ENCODE measurements at places on chromosomes 5 and 9.

- no peak for DNase-seq
These were observed 672 bp downstream of the MSANTD3 start for GRCh38 chr9:100427366-100428263.

- DNase-seq = no peak
These were observed 207.3 kb downstream of the PARP8 start for GRCh38 chr5:50873595-50874277.

GRCh38 chr5:133109655-133110483 lies 58.1 kb downstream of the HSPA4 start:
- DNase-seq = no peak

- DNase-seq = no peak
These were observed 1129.2 kb downstream of the DTWD2 start for GRCh38 chr5:117859176-117859575.

DNA sequence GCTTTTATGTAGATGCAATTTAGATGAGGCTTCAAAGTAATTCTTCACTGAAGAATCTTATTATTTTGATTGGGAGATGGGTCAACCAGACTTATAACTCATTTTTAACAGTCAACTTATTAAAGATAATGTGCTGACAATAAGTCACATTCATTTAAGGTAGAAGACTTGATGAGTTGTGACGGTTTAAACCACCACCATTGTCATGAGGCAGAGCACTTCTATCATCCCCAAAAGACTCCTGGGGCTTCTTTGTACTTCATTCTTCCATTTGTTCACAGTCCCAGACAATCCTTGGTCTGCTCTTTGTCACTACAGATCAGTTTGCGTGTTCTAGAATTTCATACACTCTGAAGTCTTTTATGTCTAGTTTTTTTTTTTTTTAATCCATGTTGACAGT lies 346.1 kb downstream of the RASEF start:
- DNase-seq = no peak

GRCh38 chr5:97838214-97838613 lies 655.2 kb upstream of the RIOK2 start:
- DNase-seq = no peak

DNA sequence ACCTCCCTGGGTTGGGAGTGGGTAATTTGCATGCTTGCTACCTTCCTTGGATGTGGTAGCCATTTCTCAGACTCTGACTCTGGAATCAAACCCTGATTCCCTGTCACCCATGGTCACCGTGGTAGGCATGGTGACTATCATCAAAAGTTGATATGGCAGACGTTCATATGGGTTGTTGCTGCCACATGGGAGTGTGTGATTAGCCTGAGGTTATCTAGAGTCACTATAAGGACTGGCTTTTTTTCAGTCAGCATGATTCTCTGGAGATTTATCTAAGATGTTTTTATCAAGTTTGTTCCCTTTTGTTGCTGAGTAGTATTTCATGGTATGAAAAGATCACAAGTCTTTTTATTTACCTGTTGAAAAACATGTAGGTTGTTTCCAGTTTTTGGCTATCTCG lies 7.0 kb downstream of the RCL1 start:
- DNase-seq = no peak

DNA sequence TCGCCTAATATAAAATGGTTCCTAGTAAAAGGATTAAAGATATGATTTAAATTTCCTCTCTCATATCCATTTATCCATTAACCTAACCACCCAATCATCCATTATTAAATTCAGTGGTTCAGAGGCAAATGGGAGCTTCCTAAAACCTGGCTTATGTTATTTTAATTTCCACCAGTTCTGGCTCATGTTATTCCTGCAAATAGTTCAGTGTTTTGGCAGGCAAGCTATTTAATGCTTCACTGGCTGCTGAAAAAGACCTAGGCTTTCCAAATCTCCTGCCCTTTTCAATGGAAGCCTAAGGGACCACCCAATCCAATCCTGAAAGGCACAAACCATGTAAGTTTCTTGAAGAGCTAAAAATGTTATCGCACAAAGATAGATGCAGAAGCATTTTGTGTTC lies 52.3 kb downstream of the POC5 start:
- no peak for DNase-seq

GRCh38 chr5:155628346-155628745 lies 614.8 kb downstream of the KIF4B start:
- no peak for DNase-seq

DNA sequence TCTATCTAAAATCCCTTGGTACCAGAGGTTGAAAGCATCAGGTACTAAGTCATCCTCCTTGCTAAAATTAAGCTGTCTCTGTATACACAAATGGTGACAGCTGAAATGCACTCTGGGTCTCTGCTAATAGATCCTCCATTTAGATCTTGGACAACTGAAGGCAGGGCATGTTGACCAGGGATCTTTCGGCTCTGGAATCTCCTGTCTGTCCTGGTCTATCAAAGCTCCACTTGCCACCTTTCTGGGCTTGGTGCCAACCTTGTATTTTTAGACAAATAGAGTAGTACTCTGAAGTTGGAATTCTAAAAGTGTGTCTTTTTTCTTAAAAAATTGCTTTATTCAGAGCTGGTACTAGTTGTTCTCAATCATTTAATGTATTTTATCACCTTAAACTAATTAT lies 135.2 kb upstream of the HMHB1 start:
- DNase-seq = no peak

GRCh38 chr5:169091396-169091980 lies 209.5 kb downstream of the SLIT3 start:
- no peak for DNase-seq

- peak; percentile 1 for DNase-seq
These were observed 32.3 kb downstream of the PRRX2 start for GRCh38 chr9:129697656-129698253.

GRCh38 chr5:35182910-35183535 lies 47.3 kb downstream of the PRLR start:
- no peak for DNase-seq

DNA sequence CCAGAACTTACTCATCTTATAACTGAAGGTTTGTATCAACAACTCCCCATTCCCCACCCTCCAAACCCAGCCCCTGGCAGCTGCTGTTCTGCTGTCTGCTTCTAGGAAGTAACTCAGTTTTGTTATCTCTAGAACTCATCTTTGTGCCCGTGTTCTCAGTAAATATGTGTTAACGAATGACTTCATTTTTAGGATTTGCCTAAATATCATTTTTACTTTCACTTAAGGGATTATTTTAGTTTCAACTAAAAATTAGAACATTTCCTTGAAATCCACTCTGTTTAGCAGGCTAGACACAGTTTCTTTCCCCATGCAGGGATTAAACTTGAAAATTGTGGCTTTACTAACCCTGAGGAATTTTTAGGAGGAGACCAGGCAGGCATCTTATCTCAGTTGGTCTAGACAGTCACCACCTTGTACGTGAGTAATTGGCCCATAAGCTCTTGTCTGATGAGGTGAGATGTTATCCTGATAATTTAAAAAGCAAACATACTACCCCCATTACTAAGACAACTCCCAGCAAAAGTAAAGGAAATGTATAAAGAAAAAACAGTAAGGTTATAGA lies 68.2 kb upstream of the TNFAIP8 start:
- DNase-seq = no peak

GRCh38 chr5:94693043-94693822 lies 74.8 kb downstream of the SLF1 start:
- DNase-seq = no peak

- no peak for DNase-seq
These were observed 772.3 kb downstream of the MAT2B start for GRCh38 chr5:164277720-164278119.

- DNase-seq = no peak
These were observed 251.8 kb upstream of the RASA1 start for GRCh38 chr5:87015901-87016300.

DNA sequence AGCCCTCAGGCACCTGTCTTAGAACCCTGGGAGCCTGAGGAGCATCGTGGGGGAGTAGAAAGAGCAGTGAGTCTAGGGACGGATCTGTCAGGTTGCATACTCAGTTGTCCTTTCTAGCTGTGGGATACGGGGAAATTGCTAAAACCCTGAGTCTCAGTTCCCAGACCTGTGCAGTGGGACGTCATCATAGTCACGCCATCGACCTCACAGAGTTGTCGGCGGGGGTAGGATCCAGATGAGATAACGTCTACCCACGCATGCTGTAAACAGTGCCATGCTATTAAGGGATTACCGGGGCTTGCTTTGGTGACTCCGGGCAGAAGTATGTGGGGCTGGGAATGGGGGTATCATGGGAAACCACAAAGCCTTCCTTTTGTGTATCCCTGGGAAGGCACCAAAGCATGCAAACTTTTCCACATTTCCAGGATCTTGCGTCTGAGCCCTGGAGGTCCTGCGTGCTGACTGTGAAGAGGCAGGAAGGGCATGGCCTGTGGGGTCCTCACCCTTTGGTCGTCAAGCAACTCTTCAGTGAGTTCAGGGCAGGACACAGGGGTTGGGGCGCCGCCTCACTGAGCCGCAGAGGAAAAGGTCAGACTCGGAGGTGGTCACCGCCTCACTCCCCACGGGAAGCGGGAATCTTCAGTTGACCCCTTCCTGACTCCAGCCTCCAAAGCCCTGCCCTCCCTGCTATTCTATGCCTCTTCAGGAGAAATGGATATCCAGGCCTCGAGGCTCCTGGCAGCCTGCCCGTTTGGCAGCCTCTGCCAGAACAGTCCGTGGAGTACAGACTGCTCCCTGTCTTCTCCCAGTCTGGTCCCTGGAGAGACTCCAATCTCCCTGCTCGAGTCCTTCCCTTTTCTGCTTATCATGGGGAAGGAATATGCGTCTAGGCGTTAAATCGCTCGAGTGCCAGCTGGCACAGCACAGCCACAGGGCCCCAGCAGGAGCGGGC lies 186.8 kb upstream of the KLF9 start:
- DNase-seq = no peak

GRCh38 chr9:68947842-68948569 lies 65.9 kb downstream of the PRKACG start:
- DNase-seq = no peak

DNA sequence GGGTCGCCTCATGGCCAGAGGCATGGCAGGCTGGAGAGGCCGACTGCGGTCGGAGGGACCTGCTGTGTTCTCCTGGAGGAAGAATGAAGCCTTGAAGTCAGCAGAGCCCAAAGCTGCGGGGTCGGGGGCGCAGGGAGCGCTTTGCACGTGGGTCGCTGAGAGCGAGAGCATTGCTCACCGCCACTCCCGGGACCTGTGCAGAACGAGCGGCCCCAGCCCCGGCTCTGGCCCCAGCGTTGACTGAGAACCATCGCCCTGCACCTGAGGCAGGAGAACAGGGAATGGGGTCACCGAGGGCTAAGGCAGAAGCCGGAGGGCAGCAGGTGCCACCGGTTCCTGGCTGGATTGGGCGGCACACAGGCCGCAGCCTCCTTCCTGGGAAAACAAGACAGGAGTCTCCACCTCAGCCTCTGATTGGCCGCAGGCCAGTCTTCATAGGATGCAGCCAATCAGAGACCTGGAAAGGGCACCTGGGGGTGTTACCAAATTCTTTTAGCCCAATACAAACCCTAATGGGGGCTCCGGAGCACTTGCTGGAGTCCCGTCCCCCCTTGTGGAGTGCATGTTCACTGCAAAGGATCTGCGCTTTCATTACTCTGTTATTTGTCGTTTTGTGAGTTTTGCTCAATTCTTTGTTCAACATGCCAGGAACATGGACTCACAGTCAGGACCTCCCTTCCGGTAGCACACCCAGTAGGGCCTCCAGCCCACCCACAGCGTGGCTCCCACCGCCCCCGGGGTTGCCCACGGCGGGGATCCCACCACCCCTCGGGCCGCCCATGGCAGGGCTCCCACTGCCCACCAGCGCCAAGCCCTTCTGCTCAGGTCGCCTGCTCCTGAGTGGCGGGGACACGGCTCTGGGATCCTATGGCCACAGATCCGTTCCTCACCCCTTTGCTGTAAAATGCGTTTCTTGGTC lies 24.7 kb upstream of the SLC6A19 start:
- no peak for DNase-seq

GRCh38 chr5:59149271-59149670 lies 566.4 kb downstream of the RAB3C start:
- DNase-seq = no peak

DNA sequence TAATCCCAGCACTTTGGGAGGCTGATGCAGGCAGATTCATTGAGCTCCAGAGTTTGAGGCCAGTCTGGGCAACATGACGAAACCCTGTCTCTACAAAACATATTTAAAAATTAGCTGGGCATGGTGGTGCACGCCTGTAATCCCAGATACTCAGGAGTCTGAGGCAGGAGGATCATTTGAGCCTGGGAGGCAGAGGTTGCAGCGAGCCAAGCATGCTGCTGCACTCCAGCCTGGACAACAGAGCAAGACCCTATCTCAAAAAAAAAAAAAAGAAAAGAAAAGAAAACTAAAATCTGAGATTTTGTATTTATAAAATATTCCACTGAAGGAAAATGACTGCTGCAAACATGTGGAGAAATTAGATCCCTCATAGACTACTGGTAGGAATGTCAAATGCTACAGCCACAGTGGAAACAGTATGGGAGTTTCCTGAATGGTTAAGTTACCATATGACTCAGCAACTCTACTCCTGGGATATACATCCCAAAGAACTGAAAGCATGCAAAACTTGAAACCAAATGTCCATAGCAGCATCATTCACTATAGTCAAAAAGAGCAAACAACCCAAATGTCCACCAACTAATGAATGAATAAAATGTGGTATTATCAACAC lies 106.1 kb downstream of the UBAP2 start:
- DNase-seq = no peak

- no peak for DNase-seq
These were observed 92.8 kb downstream of the SNCAIP start for GRCh38 chr5:122404653-122405362.

DNA sequence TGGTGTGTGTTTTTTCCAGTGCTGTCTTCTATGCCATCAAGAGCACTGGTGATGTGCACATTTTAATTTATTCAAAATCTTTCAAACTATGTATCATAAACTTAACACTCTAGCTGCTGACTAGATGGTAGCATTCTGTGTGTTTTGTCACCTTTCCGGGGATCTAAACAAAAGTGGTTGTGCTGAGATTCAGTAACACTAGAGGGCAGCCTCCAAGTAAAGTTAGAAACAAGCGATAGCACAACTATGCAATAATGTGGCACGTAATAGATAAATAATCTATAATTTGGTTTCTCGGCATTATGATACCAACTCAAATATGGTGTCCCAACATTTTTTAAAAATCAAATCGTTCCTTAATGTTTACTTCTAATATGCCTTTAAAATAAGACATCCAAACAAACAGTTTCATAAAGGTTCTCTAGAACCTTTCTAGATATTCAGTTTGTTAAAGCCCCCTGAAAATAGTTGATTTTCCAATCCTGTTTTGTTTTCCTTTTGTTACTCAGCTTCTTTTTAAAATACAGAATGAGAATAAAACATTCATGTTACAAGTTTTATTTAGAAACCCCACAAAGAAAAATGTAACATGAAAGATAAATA lies 16.9 kb downstream of the SEMA6A start:
- no peak for DNase-seq

- DNase-seq = no peak
These were observed 471.2 kb upstream of the ACTBL2 start for GRCh38 chr5:57953792-57954191.

- no peak for DNase-seq
These were observed 8.2 kb downstream of the LIFR start for GRCh38 chr5:38548064-38548759.
